Activated gamma-delta T cell treated with anti-CD3 and anti-CD28 coated beads, Interleukin-2, amount 50 U/mL, for 16 hours (primary cell): ENCODE measurements at places on chromosomes 12 and 14.

DNA sequence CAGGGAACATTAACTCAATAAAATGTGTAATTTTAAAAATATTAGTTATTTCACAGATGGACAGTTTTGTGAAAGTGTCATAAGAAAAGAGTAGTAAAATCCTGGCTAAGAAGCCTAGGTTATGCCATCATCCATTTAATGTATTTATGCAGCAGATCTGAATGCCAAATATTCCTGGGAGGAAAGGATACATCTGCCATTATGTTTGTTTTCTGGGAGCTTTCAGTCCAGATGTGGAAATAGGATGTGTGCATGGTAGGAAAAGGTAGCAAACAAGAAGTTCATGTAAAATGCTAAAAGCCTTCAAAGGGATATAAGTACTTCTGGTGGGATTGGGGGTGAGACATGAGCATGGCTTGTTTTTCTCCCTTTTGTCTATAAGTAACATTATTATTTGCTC lies 27.0 kb upstream of the CLEC14A start:
- no peak for DNase-seq

GRCh38 chr12:94762943-94763342 lies 112.6 kb upstream of the TMCC3 start:
- no peak for DNase-seq

GRCh38 chr12:13942826-13943225 lies 38.6 kb downstream of the GRIN2B start:
- no peak for DNase-seq

DNA sequence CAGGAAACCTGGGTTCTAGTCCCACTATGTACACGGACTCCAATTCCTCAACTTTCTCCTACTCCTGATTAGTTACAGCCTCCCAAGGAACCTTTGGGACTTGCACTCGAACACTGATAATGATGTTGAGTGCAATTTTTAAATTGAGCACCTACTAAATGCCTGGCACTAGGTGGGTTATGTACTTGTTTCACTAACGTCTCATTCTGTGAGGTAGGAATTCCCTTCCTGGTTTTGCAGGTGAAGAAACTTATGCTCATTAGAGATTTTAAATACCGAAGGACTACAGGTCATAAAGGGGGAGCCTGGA lies 536 bp downstream of the PARPBP start:
- no peak for DNase-seq

DNA sequence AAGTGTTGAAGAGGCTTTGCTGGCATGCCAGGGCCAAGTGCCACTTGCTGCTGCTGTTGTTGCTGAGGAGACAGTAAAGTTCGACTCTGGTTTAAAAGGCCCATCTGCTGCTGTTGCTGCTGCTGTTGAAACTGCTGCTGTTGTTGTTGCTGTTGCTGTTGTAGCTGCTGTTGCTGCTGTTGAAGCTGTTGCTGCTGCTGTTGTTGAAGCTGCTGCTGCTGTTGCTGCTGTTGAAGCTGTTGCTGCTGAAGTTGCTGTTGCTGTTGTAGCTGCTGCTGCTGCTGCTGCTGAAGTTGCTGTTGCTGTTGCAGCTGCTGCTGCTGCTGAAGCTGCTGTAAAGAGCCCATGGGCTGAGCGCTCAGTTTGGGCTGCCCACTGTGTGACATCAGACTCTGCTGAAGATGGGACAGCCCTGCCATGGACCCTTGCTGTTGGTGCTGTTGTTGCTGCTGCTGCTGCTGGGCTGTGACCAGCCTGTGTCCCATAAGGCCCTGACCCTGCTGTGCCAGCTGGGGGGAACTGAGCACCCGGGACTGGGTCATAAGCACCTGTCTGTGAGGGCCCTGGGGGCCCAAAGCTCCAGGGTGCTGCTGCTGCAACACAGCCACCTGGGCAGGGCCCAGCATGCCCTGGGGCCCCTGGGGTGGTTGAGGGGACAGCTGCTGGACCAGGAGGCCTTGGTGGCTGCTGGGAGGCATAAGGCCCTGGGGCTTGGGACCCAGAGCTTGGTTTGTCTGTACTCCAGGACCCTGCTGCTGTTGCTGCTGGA lies 14.3 kb upstream of the PRKAG1 start:
- DNase-seq = no peak

DNA sequence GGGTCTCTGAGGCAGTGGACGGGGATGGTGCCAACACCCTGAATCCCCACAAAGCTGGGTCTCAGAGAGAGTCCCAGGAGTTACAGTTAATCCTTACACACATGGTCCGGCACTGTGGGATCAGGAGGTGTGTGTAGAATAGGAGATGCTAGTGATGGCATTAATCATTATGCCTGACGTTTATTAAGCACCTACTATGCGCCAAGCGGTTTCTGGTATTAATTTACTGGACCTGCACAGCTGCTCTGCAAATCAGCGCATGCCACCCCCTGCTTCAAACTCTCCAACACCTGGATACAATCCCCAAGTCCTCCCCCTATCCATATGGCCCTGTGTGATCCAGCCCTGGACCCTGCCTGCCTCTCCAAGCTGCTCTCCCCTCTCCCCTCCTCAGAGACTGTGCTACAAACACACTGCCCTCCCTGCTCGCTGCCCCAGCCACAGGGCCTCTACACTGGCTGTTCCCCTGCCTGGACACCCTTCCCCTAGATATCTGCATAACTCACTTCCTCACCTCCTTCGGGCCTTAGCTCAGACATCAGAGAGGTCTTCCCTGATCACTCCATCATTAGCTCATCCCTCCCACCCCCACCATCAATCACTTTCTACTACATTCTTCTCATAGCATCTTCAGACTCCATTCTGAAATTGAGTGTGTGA lies 86.0 kb downstream of the RFLNA start:
- no peak for DNase-seq

DNA sequence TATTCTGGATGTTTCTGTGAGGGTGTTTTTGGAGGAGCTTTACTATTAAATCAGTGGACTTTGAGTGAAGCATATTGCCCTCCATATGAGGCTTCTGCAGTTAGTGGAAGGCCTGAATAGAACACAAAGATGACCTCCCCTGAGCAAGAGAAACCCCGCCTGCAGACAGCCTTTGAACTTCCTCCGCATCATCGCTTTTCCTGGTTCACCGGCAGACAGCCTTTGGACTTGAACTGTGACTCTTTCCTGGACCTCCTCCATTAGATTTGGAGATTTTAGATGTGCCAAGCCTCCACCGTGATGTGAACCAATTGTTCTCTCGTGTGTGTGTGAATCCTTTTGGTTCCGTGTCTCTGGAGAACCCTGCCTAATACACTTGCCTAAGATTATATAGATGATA lies 208.4 kb downstream of the EFCAB11 start:
- DNase-seq = no peak

GRCh38 chr14:61403411-61403810 lies 82.0 kb downstream of the PRKCH start:
- no peak for DNase-seq

- no peak for DNase-seq
Observed at GRCh38 chr12:49015196-49015595, 3.4 kb downstream of the PRKAG1 start.

GRCh38 chr12:106031761-106032622 lies 106.8 kb downstream of the NUAK1 start:
- DNase-seq = no peak

DNA sequence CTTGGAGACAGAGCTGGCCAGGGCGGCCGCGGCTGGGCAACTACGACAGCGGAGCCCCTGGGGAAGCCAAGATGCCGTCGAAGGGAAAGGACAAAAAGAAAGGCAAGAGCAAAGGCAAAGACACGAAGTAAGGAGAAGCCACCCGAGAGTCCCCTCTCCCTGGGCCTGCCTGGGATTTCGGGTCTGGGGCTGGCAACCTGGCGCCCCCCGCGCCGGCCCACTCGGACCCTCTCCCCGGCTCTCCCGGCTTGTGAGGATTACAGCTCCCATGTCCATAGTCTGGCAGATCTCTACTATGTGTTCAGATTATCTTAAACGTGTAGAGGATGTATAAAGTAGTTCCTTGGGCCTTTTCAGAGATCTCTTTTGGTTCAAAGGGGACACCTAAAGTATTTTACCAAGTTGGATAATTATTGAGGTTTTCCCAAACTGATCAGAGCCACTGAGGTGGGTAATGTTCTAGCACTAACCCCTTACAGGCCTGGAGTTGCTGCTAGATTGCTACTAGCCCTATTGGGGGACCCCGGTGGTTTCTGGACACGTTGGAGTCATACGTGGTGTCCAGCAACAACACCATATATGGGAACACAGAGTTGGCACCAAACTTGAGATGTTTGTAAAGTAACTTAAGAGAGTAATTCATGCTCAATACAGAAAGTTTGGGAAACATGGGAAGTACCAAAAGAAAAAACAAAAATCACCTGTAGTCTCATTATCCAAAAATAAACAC lies 424 bp downstream of the BBOF1 start:
- DNase-seq = no peak

DNA sequence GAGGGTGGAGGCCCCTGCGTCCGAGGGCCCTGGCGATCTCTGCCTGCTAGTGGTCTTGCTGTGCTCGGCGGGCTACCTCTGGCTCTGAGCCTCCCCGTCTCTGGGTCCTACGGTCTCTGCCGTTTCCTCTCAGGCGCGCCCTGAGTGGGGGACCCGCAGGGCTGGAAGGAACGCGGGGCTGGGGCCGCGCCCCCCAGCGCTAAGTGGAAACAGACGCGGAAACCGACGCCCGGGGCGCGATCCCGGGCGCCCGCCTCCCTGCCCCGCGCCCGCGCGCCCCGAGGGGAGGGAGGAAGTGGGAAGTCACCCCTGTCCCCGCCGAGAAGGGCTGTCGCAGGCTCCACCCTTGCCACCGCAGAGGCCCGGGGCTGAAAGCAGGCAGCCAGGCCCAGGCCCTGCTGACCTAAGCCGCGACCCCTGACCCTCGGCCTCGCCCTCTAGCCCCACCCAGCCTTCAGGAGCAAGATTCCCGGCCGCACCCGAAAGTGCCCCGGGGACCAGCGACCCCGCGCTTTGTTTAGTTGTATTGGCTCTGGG lies 831 bp downstream of the CRIP1 start:
- no peak for DNase-seq

DNA sequence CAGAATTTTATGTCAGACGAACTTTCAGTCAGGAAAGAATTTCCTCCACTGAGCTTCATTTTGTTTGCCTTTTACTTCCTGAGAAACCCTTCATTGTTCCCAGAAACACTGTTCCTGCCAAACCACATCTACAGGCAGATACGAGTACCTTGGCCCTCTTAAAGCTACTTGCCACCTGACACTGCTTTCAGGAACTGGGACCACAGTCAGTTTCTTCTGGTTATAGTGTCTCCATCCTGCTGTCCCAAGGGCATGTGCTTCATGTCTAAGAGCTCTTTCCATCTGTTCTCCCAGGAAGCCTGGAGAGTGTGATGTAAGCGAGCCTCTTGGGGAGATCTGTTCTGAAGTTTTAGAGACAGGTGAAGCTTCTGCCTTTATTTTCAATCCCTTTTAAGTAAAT lies 161.7 kb upstream of the PLEKHA5 start:
- no peak for DNase-seq

GRCh38 chr14:68604361-68604730 lies 188.5 kb downstream of the ZFP36L1 start:
- DNase-seq = no peak

GRCh38 chr12:50112456-50113218 lies 601 bp downstream of the COX14 start:
- no peak for DNase-seq

DNA sequence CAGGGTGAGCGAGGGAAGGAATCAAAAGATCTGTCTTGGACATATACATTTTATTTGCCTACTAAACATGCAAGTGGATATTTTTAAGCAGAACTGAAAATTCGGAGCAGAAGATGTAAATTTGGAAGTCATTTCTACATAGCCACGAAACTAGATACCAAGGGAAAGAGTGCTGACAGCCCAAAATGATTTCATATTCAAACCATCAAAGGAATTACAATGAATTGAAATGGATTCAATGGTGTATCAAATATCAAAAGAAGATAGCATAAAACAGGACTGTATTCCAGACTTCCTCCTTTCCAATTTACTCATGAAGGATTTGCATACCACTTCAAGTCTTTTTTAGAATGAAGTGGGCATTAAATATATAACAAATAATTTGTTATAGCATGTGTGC lies 313.5 kb upstream of the KITLG start:
- DNase-seq = no peak

DNA sequence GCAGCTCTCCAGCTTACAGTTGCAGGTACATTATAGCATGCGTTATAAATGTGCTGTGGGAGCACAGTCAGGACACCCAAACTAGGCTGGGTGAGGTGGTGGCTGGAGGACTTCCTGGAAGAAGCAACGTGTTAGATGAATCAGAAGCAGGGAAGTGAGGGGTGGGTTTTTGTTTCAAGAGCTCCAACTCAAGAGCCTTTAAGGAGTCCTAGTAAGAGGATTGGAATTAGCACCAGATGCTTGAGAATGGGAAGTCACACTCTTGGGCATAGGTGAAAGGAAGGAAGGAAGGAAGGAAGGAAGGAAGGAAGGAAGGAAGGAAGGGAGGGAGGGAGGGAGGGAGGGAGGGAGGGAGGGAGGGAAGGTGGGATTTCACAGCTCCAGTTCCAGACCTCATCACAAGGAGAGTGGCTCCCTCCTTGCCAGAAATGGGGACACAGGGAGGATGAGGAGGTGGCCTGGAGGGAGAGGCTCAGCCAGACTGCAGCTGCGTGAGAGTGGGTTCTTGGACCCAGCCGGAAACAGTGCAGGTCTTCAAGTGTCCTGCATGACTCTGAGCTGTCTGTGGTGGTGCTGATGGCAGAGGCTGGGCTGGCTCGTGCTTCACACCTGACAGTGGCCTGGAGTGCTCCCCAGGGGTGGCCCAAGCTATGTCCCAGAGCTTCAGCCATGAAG lies 115.7 kb upstream of the GSC start:
- no peak for DNase-seq

DNA sequence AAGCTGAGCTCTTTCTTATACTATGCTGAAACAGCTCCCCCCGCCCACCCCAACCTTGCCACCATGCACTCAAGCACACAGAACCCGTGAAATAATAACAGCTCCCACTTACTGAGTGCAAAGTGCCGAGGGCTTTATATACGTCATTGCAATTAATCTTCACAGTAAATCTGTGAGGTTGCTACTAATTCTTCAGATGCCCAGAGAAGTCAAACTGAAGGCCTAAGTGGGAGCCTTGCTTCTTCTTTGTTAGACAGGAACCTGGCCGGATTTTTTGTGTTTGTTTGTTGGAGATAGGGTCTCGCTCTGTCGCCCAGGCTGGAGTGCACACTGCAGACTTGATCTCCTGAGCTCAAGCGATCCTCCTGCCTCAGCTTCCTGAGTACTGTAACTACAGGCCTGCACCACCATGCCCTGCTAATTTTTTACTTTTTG lies 34.0 kb downstream of the VCPKMT start:
- DNase-seq = peak; percentile 51
